ENCODE measurements at places on chromosomes 1 and 21.

DNA sequence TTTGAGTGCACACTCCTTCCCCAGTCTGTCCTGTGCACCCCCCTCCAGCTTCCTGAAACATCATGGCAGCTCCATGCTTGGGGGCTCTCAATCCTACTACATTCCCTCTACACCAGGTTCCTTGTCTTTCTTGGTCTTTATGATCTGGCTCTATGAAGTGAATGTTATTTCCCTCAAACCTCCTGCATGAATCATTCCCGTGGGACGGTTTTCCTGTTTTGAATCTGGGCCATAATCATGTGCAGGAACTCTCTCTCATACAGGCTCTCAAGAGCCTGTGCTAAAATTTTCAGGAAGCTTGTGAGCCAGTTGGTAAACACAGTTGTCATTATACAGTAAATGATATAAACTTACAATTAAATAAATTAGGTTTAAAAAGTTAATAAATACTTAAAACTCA lies 89.8 kb upstream of the KCNE2 start:
- no peak for DNase-seq

GRCh38 chr1:223531742-223532341 lies 133.7 kb downstream of the CAPN8 start:
- peak; percentile 3 for DNase-seq

DNA sequence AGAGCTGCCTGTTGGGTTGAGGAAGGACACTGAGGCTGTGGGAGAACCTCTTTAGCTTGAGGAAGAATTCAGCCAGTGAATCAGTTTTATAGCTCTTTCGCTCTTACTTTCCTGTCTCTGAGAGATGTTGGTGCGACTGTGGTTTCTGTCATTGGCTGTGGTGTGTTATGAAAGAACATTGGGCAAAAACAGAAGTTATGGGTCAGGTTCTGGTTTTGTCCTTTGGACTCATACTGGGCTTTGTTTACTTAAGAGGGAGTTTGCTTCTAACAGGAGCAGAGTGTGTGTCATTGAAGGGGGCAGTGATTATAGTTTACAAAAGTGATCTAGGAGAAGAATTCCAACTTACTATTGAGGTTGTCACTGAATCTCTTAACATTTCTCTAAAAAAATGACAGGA lies 97.0 kb downstream of the TLR5 start:
- no peak for DNase-seq

DNA sequence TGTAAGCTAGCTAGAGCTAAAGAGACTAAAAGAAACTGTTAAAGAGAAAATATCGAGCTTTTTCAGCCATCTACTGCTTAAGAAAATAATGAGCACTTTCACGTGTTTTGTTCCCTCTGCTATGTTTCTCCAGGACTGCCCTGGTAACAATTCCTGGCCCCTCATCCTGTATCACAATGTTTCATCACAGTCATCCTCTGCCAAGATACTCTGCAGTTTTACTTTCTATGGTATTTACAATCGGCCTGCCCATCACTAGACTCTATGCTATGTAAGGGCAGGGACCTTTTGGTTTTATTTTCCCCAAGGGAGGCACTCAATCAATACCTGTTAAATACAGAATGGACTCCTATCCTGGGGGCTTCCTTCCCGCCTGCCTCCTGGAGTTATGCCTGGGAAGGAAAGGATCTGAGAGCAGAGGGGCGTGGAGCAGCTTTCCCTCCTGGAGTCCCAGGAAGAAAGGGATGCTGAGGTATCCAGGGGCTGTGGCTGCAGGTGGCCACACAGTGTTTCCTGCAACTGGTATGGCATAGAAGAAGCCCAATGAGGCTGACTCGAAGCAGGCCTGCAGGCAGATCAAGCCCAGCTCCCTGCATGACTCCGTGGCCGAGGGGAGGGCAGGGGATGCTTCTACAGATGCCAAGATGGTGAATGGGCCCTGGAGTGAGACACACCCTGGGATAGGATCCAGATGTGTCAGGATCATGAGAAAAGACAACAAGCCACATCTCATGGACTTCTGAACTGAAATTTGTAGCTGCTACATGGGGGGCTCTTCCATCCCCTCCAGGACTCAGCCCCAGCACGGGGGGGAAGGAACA lies 52.9 kb downstream of the MATN1 start:
- DNase-seq, result no peak

GRCh38 chr21:44290327-44291077 lies 4.8 kb downstream of the AIRE start:
- no peak for DNase-seq

- no peak for DNase-seq
These were observed 32.4 kb downstream of the KIF21B start for GRCh38 chr1:200991097-200991614.

DNA sequence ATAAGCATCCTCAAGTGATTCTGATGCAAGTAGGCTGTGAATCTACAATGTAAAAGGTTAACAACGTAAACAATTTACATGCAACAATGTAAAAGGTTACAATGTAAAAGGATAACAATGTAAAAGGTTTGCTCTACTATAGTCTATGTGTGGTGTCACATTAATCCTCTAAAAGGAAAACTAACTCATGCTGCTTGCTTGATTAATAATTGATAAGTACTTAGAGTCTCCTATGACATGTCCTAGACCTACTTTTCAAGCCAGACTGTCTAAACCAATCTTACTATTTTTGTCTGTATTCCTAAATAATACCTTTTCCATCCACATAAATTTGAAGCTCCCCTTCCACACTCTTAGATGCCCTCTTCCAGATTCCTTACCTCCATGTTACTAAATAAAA lies 606.8 kb downstream of the LTN1 start:
- DNase-seq, result no peak

GRCh38 chr1:233209481-233209880 lies 86.0 kb downstream of the PCNX2 start:
- DNase-seq, result no peak

GRCh38 chr1:204574865-204575163 lies 58.6 kb downstream of the MDM4 start:
- no peak for DNase-seq

DNA sequence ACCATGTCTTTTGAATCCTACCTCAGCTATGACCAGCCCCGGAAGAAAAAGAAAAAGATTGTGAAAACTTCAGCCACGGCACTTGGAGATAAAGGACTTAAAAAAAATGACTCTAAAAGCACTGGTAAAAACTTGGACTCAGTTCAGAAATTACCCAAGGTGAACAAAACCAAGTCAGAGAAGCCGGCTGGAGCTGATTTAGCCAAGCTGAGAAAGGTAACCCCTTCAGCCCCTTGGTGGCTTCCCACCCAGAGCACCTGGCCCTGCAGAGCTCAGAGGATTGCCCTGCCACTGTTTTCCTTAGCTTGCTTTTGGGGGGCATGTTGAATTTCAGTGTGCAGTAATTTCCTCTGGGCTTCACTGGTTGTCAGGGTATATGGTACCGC lies 8.5 kb downstream of the ELOA start:
- DNase-seq, result no peak

DNA sequence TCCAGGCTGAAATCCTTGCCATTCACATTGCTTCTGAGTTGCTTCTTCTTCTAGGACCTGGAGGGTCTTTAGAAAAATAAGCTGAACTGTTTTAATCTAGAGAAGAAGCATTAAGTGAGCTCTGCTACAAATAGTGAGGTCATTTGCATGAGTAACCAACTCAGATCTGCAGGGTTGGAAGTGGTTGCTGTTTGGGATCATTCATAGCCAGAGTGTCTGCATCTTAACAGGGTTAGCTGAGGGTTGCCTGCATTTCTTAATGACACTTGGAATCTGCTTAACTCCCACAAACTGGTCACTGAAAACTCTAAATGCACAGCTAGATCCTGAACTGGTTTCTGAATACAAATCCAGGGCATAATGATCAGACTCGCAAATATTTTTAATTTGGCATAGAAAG lies 9.9 kb downstream of the CNIH3 start:
- no peak for DNase-seq

DNA sequence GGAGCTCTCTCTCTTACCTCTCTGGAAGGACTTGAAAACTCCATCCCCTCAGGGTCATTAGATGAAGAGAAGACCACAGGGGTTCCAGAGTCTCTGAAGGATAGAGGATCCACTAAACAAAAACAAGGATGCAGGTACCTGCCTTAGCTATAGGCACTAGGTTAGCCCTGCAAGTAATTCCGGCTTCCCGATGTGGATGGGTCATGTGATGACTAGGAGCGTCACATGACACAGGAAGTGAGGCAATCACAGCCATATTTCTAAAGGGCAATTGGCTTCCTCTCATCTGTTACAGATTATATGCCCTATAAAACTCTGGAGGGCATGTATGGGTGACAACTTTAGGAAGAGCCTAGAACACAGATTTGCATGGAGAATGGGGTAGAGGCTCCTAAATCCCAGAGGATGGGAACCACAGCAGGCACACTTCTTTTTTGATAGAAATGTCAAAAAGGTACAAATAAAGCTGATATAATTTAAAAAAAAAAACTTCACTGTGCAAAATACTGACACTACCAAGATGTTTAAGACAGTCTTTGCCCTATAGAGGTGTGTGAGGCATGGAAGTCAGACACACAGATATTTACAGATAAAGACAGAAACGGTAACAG lies 14.1 kb downstream of the ENTREP3 start:
- peak; percentile 59 for DNase-seq

DNA sequence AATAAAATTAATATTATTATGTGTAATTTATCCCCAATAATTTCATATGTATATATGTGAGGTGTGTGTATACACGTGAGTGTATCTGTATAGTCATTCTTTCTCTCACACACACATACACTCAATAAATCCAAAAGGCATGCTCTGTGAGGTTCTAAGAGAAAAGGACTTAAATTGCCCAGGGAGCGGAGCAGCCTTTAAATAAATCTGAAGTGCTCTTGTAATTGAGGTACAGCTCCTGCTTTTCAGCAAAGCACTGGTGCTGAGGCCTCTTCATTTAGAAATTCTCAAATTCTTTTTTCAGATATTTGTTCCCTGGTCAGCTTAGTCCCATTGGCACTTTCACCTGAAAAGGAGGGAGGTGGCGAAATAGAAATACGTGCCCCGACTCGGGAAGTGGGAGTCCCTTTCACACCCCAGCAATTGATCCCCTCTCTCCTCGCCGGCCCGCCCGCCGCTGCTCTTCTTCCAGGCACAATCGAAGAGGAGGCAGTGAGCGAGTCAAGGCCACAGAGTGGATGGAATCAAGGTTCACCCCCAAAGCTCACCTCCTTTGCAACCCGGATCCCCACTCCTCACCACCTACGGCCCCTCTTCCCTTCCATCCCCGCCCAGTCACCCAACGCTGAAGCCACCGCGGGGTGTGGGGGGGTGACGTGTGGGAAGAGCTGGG lies 944 bp downstream of the PLPPR5 start:
- no peak for DNase-seq

DNA sequence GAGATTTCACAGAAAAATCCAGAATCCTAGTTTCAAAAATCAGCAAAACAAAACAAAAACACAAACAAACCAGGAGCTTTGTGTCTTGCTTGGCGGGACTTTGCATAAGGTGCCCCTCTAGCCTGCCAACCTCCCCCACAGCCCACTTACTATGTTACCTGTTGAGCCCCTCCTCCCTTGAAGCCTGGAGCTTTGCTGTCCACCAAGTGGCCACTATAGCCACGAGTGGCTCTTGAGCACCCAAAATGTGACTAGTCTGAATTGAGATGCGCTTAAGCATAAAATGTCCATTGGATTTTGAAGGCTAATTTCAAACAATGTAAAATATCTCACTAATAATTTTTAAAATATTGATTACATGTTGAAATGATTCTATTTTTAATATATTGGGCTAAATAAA lies 12.2 kb downstream of the TFAP2E start:
- no peak for DNase-seq

DNA sequence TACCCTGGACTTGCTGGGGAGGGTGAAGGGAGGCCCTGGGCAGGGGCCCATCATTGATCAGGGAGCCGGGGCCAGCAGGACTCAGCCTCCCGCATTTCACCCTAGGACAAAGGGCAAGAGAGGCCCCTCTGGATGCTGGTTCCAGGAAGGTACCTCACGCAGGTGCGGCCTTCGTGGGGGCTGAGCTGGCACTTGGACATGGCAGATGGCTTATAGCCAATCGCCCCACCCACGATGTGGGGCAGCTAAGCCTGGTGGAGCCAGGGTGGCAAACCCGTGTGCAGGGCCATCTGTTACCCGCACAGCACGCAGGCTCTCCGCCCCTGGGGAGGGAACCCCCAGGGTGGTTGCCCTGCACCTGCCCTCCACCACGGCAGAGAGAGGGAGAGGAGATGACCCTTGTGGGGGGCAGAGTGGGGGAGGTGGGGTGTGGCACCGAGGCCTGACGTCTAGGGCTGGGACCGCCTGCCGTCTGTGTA lies 2.5 kb downstream of the TFF3 start:
- DNase-seq, result no peak

DNA sequence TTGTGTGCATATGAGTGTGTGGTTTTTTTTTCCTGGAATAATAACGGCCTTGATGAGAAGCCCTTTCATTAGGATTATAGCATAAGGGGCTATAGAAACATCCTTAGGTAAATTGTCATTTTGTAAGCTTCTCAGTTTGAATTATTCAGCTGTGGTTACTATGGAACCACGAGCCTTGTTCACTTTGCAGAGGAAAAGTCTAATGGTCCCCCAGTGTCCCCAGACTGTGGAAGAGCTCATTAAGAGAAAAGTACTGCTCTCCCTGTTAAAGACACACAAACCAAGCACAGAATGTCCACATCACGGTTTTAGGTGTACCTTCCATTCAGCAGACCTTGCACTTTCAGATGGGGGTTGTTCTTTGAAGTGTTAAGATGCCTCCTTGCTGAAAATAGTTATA lies 199.3 kb upstream of the DEPDC1 start:
- DNase-seq, result no peak

DNA sequence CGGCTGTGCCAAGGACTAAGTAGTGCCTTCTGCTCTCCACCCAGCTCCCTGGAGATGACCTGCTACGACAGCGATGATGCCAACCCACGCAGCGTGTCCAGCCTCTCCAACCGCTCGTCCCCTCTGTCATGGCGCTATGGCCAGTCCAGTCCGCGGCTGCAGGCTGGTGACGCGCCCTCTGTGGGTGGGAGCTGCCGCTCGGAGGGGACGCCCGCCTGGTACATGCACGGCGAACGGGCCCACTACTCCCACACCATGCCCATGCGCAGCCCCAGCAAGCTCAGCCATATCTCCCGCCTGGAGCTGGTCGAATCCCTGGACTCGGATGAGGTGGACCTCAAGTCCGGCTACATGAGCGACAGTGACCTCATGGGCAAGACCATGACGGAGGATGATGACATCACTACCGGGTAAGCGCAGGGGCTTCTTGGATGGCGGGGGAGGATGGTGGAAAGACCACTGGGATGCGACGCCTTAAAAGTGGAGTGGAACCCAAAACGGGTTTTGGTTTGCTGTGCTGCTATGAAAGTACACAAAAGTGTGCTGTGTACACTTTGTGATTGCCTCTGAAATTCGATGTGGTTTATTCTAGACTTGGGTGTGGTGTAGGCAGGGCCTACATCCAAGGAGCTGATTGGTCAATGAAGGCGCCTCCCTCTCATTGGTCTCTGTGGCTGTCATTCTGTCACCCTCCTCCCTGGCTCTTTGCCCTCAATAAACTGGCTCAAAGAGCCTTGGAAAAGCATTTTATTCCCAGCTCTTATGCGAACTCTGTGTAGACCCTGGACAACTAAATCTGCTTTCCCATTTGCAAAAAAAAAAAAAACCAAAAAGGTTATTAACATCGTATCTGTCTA lies 110.4 kb upstream of the IPO9 start:
- DNase-seq, result no peak

GRCh38 chr1:218643926-218644325 lies 298.8 kb downstream of the TGFB2 start:
- no peak for DNase-seq
